DMS53 (cell line): ENCODE measurements at places on chromosomes 13 and 19.

GRCh38 chr19:9848762-9849161 lies 13.6 kb downstream of the PIN1 start:
- DNase-seq = no peak

DNA sequence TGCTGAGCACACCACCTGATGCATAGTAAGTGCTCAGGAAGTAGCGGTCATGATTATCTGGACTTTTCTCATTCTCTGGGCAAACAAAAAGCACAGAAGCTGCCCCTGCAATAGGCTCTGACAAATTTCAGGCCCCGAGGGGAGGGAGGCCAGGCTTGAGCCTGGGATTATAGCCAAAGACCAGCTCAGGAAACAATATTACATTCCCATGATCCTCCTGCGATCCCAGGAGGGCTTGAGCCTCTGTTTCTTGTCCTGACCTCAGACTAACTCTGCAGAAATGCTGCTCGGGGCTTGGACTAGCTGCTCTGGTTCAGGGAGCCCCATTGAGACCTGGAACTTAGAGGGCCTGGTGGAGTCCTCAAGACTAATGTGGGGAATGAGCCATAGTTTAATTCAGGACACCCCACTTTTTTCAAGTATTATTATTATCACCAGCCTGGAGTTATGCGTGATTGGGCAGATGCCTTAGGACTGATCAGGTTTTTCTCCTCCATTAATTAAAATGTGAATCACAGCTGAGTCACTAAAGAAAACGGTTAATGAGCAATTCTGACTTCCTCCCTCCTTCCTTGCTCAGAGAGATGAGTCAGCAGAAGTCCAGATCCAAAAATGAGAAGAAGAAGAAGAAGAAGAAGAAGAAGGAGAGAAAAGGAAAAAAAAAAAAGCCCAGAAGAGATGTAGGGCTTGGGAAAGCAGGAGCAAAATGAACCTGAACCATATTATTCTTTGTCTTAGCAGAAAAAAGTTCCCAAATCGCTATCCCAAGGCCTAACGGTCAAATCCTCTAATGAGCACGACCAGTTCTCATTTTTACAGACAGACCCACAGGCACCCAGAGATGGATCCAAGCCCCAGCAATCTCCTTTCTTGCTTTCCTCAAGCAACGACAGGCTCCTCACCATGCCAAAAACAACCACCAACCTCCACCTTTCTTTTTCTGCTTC lies 107.2 kb downstream of the CACNA1A start:
- DNase-seq = no peak

DNA sequence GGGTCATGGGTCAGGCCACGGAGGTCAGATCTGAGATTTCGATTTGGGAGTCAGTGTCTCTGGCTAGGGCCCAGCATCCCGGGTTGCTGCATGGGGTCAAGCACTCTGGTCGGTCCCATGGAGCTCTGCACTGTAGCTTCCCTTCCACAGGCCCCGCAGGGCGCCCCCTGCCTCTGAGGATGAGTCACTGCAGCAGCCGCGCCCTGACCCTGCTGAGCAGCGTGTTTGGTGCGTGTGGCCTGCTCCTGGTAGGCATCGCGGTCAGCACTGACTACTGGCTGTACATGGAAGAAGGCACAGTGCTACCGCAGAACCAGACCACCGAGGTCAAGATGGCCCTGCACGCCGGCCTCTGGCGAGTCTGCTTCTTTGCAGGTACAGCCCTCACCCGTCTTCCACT lies 3.6 kb downstream of the CACNG7 start:
- DNase-seq = no peak

- DNase-seq = no peak
These were observed 745.3 kb downstream of the GPC5 start for GRCh38 chr13:92143766-92144165.

DNA sequence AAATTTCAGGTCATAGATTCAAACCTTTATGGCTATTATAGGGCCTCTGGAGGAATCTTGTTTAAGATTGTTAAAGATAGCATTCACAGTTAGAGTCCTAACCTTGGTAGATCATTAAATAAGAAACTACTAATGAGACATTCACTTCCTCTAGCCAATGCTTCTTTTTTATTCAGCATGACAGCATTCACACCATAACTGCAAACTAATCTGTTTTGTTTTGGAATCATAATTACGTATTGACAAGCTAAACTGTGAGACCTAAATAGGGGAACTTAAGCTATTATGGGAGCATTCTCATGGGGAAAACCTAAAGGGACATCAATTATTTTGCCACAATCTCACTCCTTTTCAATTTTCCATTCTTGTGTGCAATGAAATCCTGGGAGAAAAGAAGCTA lies 653.8 kb downstream of the PCDH9 start:
- no peak for DNase-seq
